ENCODE measurements at places on chromosomes 5 and 9.
A peak's percentile ranks its signal among the peaks of the same experiment; 100 is the strongest.

DNA sequence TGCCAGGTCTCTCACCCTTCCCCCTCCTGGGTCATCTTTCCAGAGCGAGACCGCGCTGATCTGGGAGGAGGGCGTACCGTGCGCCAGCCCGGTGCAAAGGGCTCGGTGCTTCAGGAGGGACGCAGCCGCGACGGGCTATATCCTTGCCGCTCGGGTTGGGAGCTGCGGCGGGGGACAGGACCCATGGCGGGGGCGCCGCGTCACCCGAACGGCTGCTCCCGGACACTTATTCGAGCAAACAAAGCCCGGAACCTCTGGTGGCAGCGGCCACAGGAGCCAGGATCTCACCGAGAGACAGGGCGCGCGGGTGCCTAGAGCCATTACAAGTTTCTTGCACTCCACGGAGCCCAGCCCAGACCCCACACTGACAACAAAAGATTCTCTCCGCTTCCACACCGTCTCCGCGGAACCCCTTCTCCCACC lies 1.3 kb downstream of the SEMA6A start:
- DNase-seq: no peak

GRCh38 chr5:16234598-16234997 lies 55.0 kb upstream of the MARCHF11 start:
- DNase-seq: no peak

DNA sequence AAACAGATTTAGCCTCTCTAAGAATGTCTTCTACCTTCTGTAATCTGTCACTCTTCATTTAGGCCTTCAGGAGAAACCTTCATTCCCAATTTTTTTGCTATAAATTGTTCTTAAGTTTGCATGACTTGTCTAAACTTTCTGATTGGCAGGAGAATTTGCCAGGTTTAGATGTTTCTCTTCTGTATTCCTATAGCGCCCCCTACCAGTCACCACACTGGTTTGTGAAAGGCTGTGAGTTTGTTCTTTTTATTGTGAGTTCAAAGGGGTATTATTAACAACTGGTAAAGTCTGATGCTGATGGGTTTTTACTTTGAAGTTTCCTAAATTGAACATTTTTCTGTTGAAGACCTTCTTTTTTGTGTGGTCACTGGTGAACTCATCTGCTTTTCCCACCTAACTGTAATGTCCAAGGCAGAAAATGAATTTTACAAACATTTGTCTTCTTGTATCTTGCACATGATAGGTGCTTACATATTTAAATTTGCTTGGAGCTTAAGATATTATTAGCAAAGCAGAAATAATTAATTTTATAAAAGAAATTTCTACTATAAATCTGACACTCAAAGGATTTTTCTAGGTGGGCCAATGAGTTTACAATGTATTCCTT lies 18.4 kb upstream of the F2RL2 start:
- DNase-seq: peak; percentile 35

GRCh38 chr5:72523960-72524582 lies 16.9 kb upstream of the ZNF366 start:
- no peak for DNase-seq

DNA sequence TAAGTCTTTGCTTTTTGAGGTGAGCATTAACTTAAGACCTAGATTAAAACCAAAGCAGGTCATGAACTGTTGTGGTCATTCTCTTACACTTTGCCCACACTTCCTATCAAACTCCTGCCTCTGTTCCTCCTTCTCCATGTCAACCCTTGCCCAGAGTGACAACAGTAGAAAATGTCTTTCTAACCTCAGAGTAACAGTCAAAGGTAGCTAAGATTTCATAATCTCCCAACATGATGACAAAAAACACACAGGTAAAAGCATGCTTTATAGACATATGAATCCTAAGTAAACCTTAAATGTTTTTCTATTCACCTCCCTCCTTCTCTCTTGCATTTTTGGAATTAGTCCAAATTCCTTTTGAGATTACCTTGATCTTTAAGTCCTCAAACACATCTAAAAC lies 422.3 kb downstream of the SPATA31D1 start:
- no peak for DNase-seq

GRCh38 chr5:16727755-16728325 lies 111.0 kb upstream of the RETREG1 start:
- DNase-seq: no peak

DNA sequence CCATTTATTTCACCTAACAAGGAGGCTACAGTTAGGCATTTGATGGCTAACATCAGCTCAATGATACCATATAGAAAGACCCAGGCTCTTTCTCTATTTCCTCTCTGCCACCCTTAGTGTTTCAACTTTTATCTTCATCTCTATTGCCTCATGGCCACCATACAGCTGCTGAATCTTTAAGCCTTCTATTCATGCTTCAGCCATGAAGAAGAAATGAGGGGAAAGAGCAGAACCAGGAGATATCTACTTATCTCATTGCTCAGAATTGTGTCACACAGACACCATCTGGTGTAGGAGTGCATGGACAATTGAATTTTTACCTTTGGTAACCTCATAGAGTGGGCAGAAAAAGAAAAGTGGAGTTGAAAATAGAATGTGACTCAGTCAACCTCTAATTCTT lies 6.7 kb downstream of the GAPT start:
- DNase-seq: no peak

- DNase-seq: no peak
Observed at GRCh38 chr9:38434853-38435252, 10.6 kb upstream of the IGFBPL1 start.

GRCh38 chr5:149082271-149082670 lies 19.4 kb upstream of the SH3TC2 start:
- no peak for DNase-seq

DNA sequence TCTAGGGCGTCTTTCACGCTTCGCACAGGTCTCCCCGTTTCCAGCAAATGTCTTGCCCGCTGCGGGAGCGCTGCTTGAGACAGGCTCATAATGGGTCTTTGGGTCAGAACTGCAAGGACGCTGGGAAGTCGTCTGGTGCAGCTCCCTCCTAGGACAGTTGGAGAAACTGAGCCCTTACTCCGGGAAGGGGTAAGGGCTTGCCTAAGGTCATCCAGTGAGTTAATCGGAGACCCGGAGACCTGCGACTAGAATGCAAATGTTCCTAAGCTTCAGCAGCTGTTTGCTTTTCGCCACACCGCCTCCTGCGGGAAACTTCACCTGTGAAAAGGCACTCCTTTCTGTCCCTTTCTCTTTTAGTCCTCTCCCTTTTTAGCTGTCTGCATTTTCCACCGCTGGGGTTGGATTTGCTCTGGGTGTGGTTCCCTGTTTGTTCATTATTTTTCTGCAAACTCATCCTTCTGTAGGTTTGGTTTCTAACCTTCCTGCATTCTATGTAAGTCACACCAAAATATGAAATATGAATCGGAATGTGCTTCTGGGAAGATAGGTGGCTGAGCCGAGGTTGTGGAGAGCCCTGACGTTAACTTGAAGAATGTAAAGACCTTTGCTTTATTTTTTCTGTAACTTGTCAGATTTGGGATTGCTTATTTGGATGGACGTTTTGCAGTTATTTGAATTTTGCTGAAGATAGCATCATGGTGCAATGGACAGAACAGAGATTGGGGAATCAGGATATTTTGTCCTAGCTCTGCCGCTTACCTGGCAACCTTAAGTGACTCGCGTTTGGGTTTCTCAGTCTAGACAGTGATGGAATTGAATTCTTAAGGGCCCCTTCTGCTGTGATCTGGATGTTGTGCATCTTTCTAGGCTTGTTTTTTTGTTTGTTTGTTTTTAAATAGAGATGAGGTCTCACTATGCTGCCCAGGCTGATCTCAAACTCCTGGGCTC lies 909 bp downstream of the SLC36A1 start:
- no peak for DNase-seq

GRCh38 chr5:135503871-135504270 lies 31.9 kb downstream of the NEUROG1 start:
- DNase-seq: no peak

- no peak for DNase-seq
Observed at GRCh38 chr5:24363789-24364481, 280.8 kb downstream of the CDH10 start.

DNA sequence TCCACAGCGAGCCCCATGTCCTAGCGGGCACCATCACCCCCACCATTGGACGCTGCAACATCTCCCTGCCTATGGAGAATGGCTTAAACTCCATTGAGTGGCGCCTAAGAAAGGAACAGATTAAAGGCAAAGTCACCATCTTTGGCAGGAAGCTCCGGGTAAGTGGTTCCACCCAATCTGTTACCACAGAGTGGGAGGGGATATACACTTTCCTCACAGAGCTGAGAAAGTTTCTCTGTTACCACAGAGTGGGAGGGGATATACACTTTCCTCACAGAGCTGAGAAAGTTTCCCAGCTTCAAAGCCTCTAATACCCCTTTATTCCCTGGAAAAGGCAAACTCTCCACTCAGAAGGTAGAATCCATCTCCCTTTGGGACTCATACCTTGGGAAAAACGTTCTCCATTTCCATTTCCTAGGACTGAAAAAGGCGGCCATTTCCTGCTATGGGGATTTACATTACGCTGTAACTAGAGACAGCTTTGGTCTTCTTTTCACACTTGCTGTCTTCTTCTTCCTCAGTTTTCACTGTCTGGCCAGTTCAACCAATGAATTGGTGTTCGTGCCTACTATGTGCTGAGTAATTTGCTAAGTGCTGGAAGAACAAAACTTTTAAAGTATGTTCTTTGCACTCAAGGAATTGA lies 63.4 kb upstream of the WWC1 start:
- DNase-seq: peak; percentile 20

- no peak for DNase-seq
Observed at GRCh38 chr5:84058561-84058960, 326.1 kb downstream of the EDIL3 start.

GRCh38 chr5:5473226-5473625 lies 50.7 kb downstream of the ICE1 start:
- no peak for DNase-seq

DNA sequence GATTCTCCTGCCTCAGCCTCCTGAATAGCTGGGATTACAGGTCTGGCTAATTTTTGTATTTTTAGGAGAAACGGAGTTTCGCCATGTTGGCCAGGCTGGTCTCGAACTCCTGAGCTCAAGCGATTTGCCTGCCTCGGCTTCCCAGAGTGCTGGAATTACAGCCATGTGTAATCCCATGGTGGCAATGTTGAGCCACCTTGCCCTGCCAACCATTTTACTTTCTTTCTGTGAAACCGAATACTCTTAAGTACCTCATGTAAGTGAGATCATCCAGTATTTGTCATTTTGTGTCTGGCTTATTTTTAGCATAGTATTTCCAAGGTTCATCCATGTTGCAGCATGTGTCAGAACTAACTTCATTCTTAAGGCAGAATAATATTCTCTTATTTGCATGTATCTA lies 8.2 kb downstream of the PRRC2B start:
- DNase-seq: no peak

- DNase-seq: no peak
Observed at GRCh38 chr5:98770911-98771322, 2.5 kb upstream of the RGMB start.

- DNase-seq: no peak
Observed at GRCh38 chr9:70499621-70500020, 85.2 kb upstream of the KLF9 start.

DNA sequence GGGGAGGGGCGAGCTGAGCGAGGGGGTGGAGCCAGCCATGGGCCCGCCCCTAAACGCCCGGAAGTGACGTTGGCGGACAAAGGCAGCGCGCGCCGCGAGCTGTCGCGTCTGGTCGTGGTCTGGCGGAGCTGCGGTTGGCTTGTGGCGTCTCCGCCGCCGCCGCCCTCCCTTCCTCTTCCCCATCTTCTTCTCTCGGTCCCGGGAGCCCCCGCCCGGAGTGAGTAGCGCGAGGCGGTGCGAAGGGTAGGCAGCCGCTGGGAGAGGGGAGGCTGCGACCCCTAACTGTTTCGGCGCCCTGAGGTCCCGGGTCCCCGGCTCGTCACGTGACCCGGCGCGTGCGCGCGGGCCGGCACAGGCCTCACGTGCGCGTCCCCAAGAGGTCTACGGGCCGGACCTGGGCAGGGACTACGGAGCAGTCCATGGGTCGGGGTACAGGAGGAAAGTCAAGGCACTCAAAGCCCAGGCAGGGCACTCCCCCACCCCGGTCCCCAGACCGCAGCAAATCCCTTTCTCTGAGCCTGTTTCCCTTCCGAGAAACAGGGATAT lies at the start of gene NTMT1:
Gene NTMT1, plus strand, starts transcription at position 85 of the 546 bp plus-strand sequence. CDS start 6,541 bp downstream, outside the sequence.
- peak; percentile 84 for DNase-seq

DNA sequence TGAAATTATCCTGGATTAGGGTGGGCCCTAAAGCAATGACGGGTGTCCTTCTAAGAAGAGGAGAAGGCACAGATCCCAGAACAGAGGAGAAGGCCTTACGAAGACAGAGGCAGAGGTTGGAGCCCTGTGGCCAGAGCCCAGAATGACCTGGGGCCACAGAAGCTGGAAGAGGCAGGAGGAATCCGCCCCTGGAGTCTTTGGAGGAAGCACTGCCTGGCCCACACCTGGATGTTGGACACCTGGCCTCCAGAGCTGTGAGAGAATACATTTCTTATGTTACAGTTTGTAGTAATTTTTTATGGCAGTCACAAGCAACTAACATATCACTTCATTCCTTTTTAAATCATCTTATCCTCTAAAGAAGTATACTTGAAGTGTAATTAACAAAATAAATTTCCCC lies 8.5 kb downstream of the MRPL36 start:
- no peak for DNase-seq

- no peak for DNase-seq
Observed at GRCh38 chr5:121833617-121834016, 18.1 kb upstream of the FTMT start.

GRCh38 chr5:144950996-144951395 lies 780.3 kb downstream of the KCTD16 start:
- DNase-seq: no peak

- DNase-seq: no peak
Observed at GRCh38 chr9:123550797-123551196, 194.8 kb downstream of the CRB2 start.

GRCh38 chr5:94908889-94909480 lies 290.5 kb downstream of the SLF1 start:
- no peak for DNase-seq

DNA sequence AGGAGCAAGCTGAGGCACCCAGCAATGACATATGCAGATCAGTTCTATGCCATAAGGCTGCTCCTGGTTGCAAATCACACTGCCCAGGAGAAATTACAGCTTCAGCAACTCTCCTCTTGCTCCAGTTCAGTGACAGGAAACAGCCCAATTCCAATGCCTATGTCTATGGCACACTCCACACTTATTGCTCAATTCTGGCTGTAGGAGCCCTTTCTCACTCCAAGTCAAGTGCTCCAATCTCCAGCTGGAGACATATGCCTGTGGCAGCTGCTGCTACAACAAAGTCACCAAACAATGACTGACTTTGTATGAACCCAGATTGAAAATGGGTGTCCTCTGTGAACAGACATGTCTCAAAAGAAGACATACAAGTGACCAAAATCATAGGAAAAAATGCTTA lies 31.8 kb upstream of the PLCXD3 start:
- DNase-seq: no peak

GRCh38 chr9:121609822-121610637 lies 41.4 kb upstream of the DAB2IP start:
- DNase-seq: no peak

GRCh38 chr9:34374905-34375552 lies 1.7 kb downstream of the MYORG start:
- DNase-seq: no peak

- no peak for DNase-seq
Observed at GRCh38 chr9:82997476-82998140, 65.3 kb downstream of the RASEF start.

All from stimulated activated CD8-positive, alpha-beta memory T cell treated with anti-CD3 and anti-CD28 coated beads, Interleukin-2, amount 100 ng/mL, for 1 hour (primary cell).